ENCODE measurements at places on chromosomes 5 and 9.

GRCh38 chr9:106632621-106633020 is 230.3 kb upstream of the ZNF462 start:
- no peak for DNase-seq

GRCh38 chr9:76603448-76603895 is 144.5 kb downstream of the GCNT1 start:
- DNase-seq = peak; percentile 74

DNA sequence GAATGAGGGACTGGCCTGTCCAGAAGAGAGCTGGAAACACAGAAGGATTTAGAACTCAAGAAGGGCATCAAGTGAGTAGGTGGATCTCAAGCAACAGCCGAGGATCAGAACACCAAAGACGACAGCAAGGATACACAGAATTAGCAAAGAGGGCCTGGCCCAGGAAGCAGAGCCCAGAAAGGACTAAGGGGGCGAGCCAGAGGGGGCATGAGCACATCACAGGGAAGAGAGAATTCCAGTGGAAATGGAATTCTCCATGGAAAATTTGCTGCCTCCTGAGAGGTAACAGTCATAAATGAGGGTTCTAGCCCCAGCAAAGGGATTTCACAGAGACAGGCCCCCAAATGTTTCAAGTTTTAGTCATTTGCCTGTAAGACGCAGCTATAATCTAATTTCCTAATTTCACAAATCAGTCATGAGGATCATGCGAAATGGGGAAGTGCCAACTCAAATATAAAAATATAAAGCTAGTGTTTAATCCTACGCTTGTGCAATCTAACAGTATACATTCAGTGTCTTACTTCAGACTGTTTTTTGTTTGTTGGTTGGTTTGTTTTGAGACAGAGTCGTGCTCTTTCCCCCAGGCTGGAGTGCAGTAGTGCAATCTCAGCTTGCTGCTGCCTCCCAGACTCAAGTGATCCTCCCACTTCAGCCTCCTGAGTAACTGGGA is 46.7 kb downstream of the FNBP1 start:
- peak; percentile 82 for DNase-seq

GRCh38 chr9:116101516-116101915 is 52.1 kb upstream of the PAPPA start:
- peak; percentile 93 for DNase-seq

GRCh38 chr9:114291886-114292590 is 30.9 kb upstream of the ORM1 start:
- DNase-seq = no peak

GRCh38 chr5:59597690-59598546 is 295.6 kb downstream of the PDE4D start:
- DNase-seq = no peak

DNA sequence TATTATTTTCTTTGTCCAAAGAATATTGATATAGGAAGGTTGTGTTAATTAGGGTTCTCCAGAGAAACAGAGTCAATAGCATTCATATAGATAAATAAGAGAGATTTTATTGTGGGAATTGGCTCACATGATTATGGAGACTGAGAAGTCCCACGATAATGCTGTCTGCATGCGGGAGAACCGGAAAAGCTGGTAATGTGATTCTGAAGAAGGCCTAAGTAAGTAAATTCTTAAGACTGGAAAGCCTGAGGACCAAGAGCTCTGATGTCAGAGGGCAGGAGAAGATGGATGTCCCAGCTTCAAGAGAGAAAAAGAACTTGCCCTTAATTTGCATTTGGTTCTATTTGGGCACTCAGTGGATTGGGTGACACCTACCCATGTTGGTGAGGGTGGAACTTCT is 307.4 kb upstream of the C9orf72 start:
- DNase-seq = no peak

- no peak for DNase-seq
Observed at GRCh38 chr5:174723315-174723978, 935 bp upstream of the MSX2 start.

DNA sequence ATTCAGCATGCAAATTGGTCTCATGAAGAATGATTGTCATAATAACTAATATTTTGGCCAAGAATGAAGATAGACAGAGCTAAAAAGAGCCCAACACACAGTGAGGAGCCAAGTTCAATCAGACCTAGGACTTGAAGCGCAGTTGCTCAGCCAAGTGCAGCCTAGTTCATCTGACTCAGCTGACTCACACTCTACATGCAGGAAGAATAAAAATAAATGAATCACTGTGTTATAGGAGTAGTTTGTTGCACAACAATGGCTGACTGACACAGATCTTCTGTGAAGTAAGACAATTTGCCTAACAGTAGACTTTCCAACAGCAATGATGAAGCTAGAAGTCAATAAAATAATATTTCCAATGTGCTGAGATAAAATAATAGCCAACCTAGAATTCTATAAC is 261.5 kb downstream of the CEMIP2 start:
- DNase-seq = peak; percentile 83

DNA sequence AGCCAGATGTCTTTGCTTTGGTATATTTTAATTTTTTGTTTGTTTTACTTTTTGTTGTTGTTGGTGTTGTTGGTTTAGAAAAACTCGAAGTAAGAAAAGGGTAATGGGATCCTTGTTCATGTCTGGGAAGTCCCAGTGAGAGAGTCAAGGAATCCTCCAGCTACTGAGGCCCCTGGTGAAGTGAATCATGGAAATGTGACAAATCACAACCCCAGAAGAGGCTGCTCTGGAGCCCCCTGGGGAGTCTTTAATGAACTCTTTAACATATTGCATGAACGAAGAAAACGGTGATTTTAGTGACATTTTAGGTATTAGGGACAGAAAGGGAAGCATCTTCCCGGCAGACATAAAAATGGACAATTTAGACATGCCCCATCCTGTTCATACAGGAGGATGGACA is 41.3 kb downstream of the TMEM174 start:
- no peak for DNase-seq

DNA sequence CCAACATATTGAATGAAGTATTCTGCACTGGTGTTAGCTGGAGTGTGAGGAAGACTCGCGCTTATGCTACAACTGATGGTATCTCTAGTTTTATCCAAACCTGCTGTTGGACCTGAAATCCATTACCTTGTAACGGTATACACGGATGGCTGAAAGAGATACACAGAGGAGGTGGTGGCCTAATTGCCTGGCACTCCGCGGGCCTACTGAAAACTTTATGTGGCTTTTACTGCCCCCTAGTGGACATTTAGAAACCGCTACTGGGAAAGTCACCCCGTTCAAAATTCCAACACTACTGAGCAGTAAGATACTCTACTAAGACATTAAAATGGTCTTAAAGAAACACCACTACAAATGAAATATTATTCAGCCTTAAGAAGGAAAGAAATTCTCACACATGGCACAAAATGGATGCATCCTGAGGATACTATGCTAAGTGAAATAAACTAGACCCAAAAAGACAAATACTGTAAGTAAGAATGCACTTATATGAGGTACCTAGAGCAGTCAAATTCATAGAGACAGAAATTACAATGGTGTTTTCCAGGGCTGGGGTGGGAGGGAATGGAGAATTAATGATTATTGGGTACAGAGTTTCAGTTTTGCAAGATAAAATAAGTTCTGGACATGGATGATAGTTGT is 100.4 kb downstream of the TTLL11 start:
- peak; percentile 85 for DNase-seq

- DNase-seq = peak; percentile 90
Observed at GRCh38 chr9:26264709-26265601, 586.7 kb upstream of the TUSC1 start.

GRCh38 chr5:17316970-17317459 is 99.6 kb downstream of the BASP1 start:
- DNase-seq = peak; percentile 17

DNA sequence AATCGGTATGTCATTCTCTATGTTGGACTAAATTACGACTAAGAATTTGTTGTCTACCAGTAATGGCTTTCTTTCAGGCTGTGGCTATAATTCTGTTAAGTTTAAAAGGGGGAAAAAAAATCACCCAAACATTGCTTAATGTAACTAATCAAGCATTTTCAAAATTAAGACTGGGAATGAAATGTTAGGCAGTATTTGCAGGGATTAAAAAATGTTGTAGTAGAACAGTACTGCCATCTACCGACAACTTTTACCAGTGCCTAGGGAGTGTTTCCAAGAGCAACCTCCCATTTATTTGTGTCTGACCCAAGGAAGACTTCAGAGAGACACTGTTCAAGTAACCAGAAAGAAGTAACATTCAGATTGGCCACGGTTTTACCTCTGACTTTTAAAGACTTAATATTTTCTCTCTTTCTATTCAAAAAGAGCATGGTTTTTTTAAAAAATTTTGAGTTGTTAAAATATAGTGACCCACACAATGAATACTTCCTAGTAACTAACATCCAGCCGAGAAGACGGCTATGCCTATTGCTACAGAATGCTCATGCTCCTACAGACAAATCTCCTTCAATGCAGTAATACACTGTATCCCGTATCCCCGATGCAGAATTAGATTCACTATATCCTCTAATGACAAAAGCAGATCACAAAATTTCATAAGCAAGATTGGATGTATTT is 92.4 kb downstream of the ARL15 start:
- peak; percentile 87 for DNase-seq

DNA sequence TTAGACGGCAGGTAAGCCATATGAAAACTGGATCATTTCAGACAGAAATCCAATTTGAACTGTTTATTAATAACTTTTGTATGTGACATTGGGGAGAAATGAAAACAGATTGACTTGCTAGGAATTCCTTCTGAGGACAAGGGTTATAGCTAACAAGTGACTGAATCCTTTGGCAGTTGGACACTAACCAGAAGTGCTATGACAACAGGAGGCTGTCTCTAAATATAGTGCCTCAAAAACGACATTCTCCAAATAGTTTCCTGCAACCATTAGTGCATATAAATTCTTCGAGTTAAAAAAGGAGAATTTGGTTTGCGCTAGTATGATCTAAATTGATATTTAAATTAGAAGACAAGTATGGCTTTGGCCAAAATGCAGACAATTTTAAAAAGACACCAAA is 338.6 kb downstream of the PTPRD start:
- peak; percentile 11 for DNase-seq

- DNase-seq = peak; percentile 7
Observed at GRCh38 chr9:35568196-35568595, 36.9 kb upstream of the TESK1 start.

GRCh38 chr5:95241635-95242034 is 43.3 kb downstream of the MCTP1 start:
- no peak for DNase-seq

DNA sequence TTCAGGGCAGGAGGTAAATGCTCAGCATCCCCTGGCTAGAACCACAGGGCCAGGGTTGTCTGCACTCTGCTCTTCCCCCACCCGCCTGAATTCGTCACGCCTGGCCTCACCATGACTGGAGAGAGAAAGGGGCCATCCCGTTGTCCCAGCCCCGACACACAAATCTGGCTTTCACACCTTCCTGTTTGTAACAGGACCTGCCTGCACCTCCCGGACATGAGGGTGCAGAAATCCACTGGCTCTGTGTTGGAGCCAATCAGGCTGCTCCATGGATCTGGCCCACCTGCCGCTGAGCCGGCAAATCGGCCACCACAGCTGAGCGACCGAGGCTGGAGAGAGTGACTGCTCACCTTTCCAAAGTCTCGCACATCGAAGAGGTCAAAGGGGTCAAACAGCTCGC is 53.4 kb downstream of the VAV2 start:
- DNase-seq = no peak

DNA sequence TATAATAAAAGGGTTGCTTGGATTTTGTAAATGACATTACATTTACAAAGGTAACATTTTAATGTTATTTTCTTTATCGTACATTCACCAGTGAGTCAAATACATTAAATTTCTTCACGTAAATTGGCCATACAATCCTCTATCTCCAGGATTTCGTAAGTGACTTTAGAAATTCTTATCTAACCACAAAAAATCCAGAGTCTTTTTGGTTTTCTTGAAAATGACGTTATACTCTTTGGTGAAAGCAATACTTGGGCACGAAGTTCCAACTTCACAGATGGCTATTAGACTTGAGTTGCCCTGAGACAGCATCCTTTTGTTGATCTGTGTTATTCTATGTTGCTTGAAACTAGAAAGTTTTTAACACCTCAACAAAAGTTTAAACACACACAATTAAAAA is 87.4 kb upstream of the CDH10 start:
- no peak for DNase-seq

DNA sequence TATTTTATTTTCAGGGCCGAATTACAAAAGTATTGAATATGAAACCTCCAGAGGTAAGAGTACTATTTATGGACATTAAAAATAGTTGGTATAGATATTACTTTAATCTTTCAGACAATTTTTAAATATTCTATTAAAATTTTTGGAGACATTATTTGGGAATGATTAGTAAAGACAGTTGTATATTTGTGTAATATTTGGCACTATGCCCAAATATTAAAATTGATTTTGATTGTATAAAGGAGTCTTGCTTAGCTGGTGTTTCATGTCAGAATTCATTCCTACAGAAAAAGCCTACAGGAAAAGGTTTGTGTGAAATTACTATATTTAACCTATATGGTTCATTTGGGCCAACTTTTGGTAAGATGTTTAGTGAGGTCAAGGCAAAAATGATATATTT is 5.5 kb downstream of the SMC2 start:
- no peak for DNase-seq

DNA sequence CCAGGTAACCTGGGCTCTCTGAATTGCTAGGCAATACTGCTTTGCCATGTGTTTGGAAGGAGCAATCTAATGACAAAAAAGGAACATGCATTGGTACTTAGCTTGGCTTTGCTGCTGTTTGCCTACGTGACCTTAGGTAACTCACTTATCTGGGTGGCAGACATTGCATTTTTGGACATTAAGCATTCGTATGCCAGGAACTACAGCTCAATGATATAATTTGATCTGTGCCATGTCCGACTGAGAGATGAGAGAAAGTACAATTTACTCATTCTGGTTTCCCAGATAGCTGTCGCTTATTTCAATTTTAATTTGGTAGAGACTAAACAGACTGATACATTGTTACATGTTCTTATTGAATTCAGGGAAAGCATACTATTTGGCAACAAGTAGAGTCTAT is 63.2 kb upstream of the FRRS1L start:
- no peak for DNase-seq

- peak; percentile 72 for DNase-seq
Observed at GRCh38 chr5:96384353-96384752, 48.7 kb downstream of the PCSK1 start.

- no peak for DNase-seq
Observed at GRCh38 chr5:58127255-58128220, 332.3 kb downstream of the PLK2 start.

GRCh38 chr5:35308421-35308820 is 78.1 kb upstream of the PRLR start:
- no peak for DNase-seq

GRCh38 chr5:109640976-109641375 is 48.8 kb upstream of the MAN2A1 start:
- no peak for DNase-seq

DNA sequence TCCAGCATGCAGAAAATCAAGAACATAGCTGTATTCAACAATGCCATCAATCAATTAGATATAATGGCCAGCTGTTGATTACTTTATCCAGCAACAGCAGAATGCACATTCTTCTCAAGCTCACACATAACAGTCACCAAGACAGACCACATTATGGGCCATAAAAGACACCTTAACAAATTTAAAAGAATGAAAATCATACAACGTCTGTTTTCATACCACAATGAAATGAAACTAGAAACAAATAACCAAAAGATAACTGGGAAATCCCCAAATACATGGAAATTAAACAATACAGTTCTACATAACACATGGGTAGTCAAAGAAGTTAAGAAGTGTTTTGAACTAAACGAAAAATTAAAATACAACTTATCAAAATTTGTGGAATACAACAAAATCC is 130.9 kb upstream of the GNA14 start:
- DNase-seq = no peak

Measured in cardiac fibroblast (primary cell).